ENCODE measurements at places on chromosomes 2 and 18. TPM values are rescaled to one million over a fixed set of nuclear protein-coding genes. Genes with fewer than 3 reads are reported as not detected.

The RAB6C gene
- 1.2 TPM for total RNA-seq

The CCDC74A gene
- total RNA-seq = 5.6 TPM

DNA sequence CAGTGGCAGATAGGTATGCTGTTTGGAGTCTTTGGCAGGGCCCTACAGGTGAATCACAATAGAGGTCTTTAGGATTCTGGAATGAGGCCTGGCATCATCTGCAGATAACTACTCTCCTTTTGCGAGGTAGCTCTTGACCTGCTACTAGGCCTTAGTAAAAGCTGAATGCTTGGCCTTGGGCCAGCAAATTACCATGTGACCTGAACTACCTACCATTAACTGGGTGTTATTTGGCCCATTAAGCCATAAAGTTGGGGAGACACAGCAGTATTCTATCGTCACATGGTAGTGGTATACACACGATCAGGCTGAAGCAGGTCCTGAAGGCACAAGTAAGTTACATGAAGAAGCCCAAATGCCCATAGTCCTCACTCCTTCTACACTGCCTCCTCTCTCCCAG is 178.2 kb downstream of the PPP1R1C start:
- DNase-seq = no peak

- no peak for DNase-seq
Measured at GRCh38 chr2:127226520-127227263, 6.6 kb upstream of the CYP27C1 start.

DNA sequence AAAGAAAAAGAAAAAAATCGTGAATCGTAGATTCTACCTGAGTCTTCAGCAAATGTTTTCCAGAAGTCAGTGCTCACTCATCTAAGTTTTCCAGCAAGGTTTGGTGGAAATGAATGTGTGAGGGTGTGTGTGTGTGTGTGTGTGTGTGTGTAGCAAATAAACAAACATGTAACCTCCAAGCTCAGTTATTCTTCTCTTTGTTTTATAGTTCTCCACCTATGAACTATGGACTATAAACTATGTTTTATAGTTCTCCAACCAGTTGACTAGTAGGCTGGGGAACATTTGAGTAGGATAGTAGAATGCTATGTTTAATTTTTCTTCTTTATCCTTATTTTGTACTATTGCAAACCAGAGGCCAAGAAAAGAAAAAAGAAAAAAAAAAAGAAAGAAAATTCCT is 44.6 kb upstream of the SERPINE2 start:
- no peak for DNase-seq

GRCh38 chr2:235345745-235346144 is 148.1 kb upstream of the AGAP1 start:
- DNase-seq = no peak

The AFF3 gene
- 69.8 TPM for total RNA-seq

GRCh38 chr2:135168204-135168856 is 116.2 kb downstream of the RAB3GAP1 start:
- DNase-seq = peak; percentile 20

The SNORC gene
- total RNA-seq = 4.2 TPM

GRCh38 chr18:50027996-50028395 is 167.0 kb downstream of the MYO5B start:
- no peak for DNase-seq

DNA sequence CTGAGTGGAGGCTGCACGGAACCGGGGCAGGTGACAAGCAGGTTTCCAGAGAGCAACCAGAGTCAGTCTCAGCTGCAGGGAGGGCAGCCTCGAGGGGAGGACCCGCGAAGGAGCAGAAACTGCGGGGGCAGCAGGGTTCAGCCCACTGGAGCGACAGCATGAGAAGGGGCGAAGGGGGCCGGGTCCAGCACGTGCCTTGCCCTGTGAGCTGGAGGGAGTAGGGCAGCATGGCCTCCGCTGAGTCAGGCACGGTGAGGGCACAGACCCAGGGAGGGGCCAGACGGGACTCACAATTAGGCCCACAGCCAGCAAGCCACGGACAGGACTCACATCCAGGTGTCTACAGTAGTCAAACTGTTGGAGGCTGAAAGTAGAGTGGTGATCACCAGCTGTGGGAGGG is 22.7 kb upstream of the ATP9B start:
- no peak for DNase-seq

The IL18RAP gene
- total RNA-seq = not detected

The TMEM18 gene
- total RNA-seq = 24.9 TPM

DNA sequence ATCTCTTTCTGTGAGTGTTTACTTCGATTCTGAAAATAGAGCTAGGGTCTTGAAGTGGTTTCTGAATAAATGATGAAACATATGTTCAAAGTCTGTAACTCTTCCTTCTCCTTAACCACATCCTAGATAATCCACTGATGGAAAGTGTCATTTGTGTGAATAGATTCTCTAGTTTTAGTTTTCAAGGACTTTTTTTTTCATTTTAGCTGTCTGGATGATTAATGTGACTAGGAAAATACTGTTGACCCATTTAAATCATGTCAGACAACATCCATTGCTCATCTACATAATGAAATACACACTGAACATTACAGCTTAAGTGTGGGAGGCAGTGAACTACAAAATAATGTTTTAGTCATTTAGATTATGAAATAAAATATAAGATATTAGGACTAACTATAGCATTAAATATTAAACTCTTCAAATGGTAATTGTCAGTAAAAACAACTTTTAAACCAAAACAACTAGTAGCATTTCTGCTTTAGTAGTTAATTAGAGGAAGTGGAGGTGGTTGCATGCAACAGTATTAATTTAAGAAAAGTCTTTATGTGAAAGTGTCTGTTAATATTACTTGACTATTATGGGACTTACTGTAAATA is 39.1 kb upstream of the DLX1 start:
- DNase-seq = no peak

The COL4A4 gene
- total RNA-seq = 3.0 TPM

The ZNF521 gene
- 130 TPM for total RNA-seq

GRCh38 chr2:159131914-159132281 is 154.6 kb downstream of the WDSUB1 start:
- no peak for DNase-seq
